ENCODE measurements at places on chromosomes 3 and 15.
A peak's percentile ranks its signal among the peaks of the same experiment; 100 is the strongest.

GRCh38 chr3:156273111-156273694 lies 152.8 kb downstream of the KCNAB1 start:
- DNase-seq = no peak

- DNase-seq = peak; percentile 76
Observed at GRCh38 chr3:48661501-48662144, 1.1 kb downstream of the CELSR3 start.

DNA sequence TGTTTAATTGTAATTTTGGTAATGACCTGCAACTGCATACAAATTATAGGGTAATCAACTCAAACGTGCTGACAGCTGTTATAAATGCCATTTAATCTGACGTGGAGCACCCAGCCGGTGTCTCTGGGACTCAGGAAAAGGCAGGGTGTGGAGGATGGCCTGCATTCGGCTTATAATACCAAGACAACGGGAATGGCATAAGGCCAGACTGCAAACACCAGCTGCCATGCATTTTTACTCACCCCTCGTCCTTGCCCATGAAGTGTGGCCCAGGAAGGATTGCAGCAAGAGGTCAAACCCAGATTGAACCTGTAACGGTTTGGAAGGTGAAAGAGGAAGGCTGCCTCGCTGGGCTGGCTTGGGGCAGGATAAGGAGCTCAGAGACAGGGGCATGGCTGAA lies 96.4 kb downstream of the WNT7A start:
- no peak for DNase-seq

DNA sequence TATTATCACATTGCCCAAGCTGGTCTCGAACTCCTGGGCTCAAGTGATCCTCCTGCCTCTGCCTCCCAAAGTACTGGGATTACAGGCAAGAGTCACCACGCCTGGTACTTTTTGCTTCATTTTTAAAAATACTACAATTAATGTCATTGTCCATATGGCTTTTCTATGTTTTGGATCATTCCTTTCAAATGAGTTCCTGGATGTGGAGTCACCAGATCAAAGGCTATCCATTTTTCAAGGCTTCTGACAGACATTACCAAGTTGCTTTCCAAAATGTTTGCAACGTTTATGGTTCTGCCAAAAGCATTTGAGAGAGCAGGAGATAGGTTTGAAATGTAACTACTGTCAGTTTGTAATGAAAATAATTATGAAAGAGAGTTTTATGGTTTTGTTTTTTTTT lies 34.2 kb upstream of the BCL2L10 start:
- DNase-seq = no peak

GRCh38 chr3:152309031-152309430 lies 40.3 kb downstream of the MBNL1 start:
- no peak for DNase-seq
